ENCODE measurements at places on chromosomes 6 and 20. TPM values are rescaled to one million over a fixed set of nuclear protein-coding genes. Genes with fewer than 3 reads are reported as not detected.

Gene SPEF1
- total RNA-seq = 8.1 TPM

Gene LGSN
- total RNA-seq = 0.81 TPM

Gene GMEB2
- 12.2 TPM for total RNA-seq

Gene ASIP
- not detected for total RNA-seq

Gene EMILIN3
- total RNA-seq = not detected

Gene OTOR
- total RNA-seq = not detected

Gene CPXM1
- total RNA-seq = not detected

Gene TXNDC5
- 177 TPM for total RNA-seq

Gene IRF4
- 1.7 TPM for total RNA-seq

Gene CCN5
- total RNA-seq = 83.2 TPM

Gene SRC
- 64.1 TPM for total RNA-seq

Gene TFAP2D
- total RNA-seq = not detected

Gene PROCR
- 12.4 TPM for total RNA-seq

Gene CST5
- not detected for total RNA-seq

Gene STXBP5
- total RNA-seq = 26.5 TPM

Gene ARFGEF2
- total RNA-seq = 37.8 TPM

Gene C20orf204
- total RNA-seq = 1.3 TPM

Gene NKAPL
- total RNA-seq = 0.79 TPM

Gene IYD
- 1.3 TPM for total RNA-seq

Gene FAM209B
- total RNA-seq = 0.89 TPM

Gene RING1
- total RNA-seq = 50.6 TPM

Gene NKAIN4
- total RNA-seq = 0.17 TPM

Gene TNFRSF6B
- total RNA-seq = 34.8 TPM

Gene ADGRF1
- total RNA-seq = 8.5 TPM

Gene PTCRA
- not detected for total RNA-seq

Gene TCF15
- total RNA-seq = 1.4 TPM

Gene ADGB
- total RNA-seq = 6.4 TPM

Gene SLC12A5
- total RNA-seq = not detected

Gene PTPRK
- 59.0 TPM for total RNA-seq

Gene TINAG
- total RNA-seq = not detected

Gene PRND
- 0.20 TPM for total RNA-seq

Gene FAM217A
- not detected for total RNA-seq

Gene EYS
- total RNA-seq = 0.31 TPM

Gene NFATC2
- 7.6 TPM for total RNA-seq

Gene LCA5
- total RNA-seq = 16.6 TPM

Gene SLC17A3
- not detected for total RNA-seq

Gene CST2
- total RNA-seq = 0.29 TPM

Gene BPIFA1
- 61.8 TPM for total RNA-seq

Gene HLA-DQB2
- not detected for total RNA-seq

Gene CALHM4
- total RNA-seq = not detected

Gene PCNA
- total RNA-seq = 24.1 TPM

Gene KIF6
- total RNA-seq = 0.83 TPM

Gene CTAGE9
- total RNA-seq = not detected

Gene PAK5
- total RNA-seq = not detected

Gene SLC22A16
- 1.7 TPM for total RNA-seq
